ENCODE measurements at places on chromosomes 13 and 19.

- DNase-seq: no peak
These were observed 130.1 kb downstream of the ZDHHC20 start for GRCh38 chr13:21328836-21329477.

GRCh38 chr19:44447916-44448674 lies at the start of gene ZNF229:
Gene ZNF229, minus strand, starts transcription at chr19:44448472. Its CDS starts 5,625 bp downstream, at chr19:44442847.
- peak; percentile 32 for DNase-seq

DNA sequence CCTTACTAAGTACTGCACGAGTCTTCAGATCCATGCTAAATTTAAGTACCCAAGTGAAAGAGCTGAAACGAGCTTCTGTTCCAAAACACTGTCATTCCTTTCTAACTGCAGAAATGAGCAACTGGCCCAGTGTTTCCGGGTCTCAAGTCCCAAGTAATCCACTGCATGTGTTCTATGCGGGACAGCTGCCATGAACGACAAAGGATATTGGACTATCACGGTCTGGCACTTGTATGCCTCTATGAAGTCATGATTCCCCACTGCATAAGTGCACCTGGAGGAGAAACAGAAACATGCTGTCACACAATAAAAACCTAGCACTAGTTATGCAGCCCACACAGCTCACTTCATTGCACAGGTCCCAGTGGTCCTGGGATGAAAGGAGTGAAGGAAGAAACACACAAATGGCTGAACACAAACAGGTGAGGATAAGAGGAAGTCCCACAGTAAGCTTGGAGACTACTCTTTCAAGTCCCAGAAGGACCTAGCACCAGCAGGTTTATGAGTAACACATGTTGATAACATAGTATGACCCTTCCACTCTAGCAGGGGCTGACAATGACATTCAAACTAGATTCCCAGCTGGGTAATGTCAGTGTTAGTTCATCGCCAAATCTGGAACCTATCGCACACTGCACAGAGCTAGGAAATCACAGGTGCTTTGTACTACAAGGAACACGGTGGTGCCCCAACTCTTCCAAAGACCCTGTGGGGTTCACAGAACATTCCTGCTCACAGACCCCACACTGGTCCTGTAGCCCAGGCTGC lies 11.3 kb downstream of the PCID2 start:
- DNase-seq: no peak

DNA sequence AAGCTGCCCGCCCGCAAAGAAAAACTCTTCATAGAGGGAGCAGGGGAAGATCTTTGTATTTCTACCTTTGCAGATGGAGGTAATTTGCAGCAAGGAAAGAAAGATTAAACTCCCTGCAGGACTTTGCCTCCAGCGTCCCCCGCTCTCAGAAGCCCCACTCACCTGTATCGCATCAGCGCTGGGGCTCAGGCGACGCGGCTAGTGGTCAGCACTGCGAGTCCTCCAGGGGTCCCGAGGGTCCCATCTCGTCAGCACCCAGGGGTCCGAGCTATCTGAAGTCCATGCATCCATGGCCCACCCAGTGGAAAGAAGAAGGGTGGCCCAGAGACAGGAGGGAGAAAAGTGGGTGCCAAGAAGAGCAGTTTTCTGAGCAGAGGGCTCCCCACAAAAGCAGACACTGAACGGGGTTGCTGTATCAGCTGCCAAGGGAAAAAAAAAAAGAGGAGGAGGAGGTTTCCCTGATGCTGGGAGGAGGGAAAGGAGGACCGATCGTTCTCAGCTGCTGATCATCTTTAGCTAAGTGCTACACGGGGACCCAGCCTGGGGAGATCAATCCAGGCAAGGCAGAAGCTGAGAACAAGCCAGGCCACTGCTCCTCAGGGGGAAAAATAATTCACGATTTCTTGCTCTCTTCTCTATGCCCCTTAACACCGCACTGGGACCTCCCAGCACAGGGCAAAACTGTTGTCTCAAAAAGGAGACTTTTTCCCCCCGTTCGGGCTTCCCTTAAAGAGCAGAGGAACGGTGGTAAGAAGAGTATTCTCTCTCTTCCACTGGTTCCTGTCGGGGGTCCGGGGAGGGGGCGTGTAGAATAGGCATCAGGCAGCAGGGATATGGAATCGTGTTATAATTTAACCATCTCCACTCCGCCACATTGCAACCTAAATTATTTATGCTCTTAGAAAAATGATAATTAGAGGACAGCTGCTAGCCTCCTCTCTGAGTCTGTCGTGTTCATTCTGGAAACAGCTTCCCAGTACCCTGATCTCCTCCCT lies 117.7 kb upstream of the CACNA1A start:
- DNase-seq: no peak

- no peak for DNase-seq
These were observed 14.6 kb downstream of the LNX2 start for GRCh38 chr13:27605610-27606200.

DNA sequence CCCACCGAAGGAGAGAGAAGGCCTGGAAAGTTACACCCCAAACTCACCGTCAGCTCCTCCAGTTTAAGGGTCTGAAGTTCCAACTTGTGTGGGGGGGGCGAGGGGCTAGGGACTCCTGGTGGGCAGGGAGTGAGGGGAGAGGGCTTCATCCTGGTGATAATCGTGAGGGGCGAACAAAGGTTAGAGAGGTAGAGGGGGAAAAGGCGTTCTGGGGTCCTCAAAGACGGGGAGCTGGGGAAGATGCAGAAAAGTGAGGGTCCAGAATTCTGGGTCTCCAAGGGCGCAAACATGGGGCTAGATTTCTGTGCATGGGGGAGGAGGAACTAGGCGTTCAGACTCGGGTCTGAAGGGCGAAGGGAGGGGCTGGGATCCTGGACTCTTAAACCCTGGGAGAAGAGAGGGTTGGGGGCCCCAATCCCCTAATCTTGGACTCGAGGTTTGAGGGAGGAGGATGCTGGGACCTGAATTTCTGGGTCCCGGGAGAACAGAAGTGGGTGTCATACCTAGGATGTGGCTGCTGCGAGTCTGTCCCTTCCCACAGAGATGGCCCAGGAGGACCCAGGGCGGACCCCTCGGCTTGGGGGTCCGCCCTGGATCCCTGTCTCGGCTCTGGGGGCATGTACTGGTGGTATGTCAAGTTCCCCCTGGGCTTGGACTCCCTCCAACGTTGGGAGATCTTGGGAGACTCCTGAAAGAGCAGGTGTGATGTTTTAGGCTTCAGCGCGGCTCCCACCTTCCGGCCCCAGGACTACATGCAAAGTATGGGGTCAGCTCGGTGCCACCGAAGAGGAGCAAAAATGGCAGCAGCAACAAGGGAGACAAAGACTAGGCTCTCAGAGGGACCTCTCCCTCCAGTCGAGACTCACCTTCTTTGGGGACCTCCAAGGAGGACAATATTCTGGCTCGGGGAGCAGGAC lies 4.5 kb downstream of the MAMSTR start:
- DNase-seq: no peak

- no peak for DNase-seq
These were observed 150.2 kb downstream of the NDFIP2 start for GRCh38 chr13:79631051-79631659.

DNA sequence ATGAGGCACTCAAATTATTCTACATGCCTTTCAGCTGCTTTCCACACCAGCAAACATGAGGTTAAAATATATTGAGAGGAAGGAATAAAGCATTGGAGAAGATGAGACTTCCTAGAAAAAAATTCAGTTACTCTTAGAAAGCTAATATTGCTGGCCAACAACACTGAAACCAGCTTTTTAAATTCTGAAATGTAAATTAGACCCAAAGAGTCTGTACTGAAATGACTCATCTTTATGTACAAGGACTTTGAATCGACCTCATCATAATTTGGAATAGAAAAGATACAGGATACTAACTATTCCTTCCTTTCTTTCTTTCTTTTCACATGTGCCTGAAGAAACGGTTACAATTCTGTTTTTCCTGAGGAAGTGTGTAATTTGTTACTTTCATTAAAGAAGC lies 6.5 kb upstream of the HSPH1 start:
- DNase-seq: no peak

- DNase-seq: no peak
These were observed 40.6 kb upstream of the EEF1AKMT1 start for GRCh38 chr13:20814224-20814910.

GRCh38 chr19:29812080-29812880 lies 489 bp downstream of the CCNE1 start:
- no peak for DNase-seq

- DNase-seq: no peak
These were observed 3.1 kb upstream of the OLFM2 start for GRCh38 chr19:9939301-9939913.

DNA sequence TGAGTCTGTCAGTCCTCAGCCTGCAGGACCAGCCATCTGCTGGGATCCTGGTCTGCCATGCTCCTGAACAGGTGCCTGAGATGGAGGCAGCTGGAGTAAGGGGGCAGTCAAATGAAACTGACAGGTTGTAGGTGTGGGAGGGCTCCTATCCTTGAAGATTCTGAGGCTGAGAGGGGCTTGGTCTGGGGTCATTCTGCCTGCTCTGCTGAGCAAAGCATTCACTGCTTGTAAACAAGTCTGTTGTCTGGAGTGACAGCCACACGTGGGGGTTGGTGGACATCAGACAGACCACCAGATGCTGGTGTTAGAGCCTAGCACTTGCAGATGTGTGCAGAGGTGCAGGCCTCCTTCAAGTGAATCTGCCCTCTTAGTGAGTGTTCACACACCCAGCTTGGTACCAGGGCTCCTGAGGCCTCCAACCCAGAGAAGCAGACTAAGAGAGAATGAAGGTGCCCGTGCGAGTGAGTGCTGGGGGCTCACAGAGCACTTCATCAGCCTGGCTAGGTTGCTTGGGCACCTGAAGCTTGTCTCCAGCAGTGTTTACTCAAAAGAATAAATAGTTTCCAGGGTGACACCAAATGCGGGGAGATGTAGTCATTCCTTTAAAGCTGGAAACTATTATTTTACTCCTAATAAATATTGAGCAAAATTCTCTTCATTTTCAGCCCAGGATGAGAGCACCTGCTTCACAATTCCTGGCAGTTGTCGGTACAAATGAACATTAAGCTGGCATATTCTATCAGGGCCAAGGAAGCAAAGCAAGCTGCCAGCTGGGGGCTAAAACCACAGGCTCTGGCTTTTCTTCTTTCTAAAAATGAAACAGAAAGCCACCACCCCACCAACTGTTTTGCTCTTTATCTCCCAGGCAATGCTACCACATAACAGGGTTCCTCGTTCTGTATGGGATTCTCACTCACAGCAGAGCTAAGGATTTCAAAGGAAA lies 82.3 kb downstream of the RNASEH2B start:
- no peak for DNase-seq

- no peak for DNase-seq
These were observed at the start of gene CBARP for GRCh38 chr19:1237754-1238368. Gene CBARP, minus strand, starts transcription at chr19:1238005. Its CDS starts 1,905 bp downstream, at chr19:1236100.

DNA sequence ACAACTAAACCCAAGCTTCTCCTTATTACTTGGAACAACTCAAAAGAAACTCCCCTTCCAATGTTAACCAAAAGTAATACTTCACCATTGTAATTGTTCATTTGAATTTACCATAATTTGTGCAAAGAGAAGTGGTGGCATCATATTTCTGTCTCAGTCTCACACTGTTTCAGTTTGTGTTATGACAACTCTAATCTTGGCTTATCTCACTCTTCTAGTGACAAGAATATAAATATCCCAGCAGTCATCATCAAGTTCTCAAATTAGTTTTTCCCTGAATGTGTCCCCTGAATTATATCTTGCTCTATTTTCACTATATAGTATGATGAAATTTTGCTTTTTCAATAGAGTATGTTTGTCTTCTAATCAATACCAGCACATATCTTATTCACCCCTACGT lies 681.4 kb upstream of the PRR20A start:
- DNase-seq: no peak

DNA sequence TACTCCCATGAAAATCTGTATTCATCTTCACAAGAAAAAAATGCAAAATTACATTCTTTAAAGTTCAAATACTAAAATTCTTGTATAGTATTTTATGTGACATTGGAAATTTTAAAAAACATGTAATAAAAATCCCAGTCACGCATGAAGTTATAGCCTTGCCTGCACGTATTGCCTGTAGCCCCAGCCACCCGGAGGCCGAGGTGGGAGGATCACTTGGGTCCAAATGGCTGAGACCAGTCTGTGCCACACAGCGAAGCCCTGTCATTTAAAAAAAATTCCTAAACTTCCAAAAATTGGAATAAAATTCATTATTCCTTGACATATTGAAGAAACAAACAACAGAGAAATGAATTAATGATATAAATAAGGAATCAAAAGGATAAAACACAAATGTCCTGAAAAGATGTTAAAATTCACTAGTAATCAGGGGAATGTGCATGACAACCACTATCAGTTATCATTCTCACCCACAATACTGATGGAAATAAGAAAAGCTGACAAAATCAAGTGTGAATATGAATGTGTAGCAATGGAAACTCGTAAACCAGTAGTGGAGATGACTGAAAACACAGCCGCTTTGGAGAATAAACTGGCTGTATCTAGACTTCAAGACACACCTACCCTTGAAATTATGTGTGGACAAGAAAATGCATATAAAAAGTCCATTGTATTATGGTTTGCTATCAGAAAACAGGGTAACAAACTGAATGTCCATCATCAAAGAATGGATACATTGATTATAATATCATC lies 7.5 kb downstream of the CARD8 start:
- no peak for DNase-seq

GRCh38 chr13:75725736-75726135 lies 89.6 kb downstream of the LMO7 start:
- DNase-seq: no peak

DNA sequence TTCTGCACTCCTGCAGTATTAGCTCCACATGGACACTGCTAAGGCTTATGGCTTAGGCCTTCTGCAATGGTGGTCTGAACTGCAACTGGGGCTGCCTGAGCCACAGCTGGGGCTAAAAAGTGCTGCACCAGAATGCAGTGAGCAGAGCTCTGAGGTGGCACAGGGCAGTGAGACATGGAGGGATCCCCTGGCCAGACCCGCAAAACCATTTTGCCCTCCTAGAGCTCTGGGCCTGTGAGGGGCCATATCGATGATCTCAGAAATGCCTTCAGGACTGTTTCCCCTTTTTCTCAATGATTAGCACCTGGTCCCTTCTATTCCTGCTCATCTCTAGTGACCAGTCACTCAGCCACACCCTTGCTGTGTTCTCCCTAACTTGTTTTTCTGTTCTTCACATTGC lies 397.7 kb downstream of the UQCRFS1 start:
- no peak for DNase-seq

DNA sequence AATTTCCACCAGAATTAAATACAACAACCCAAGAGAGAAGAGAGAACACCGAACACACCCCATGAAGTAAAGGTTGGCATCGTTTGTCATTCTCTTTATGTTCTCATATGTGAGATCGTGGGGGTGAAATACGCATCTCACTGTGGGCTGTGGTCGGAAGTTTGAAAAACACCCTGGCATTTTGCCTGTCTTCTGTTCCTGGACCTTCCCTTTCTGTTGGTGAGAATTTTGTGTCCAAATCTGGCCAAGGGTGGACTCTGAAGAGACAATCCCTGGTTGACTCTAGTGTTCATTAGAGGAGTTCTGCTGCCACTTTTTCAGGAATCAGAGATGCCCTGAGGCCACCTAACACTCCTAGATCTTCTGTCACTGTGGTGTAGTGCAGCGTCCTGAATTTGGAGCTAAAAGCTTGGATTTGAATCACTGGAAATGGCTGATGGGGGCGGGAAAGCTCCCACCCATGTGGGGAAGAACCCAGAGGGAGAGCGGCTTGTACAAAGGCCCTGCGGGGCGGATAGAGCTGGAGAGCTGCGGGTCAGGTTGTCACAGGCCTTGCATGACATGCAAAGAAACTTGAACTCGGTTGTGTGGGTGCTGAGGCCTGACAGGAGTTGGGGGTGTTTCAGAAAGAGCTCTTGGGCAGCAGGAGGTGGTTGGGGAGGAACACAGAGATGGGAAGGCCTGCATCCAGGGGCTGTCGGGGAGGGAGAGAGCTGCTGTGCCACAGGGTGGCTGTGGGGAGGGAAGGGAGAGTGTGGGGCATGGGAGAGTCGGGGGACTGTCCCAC lies 11.1 kb upstream of the SPATA13 start:
- no peak for DNase-seq

- no peak for DNase-seq
These were observed 3.0 kb downstream of the CBY2 start for GRCh38 chr13:45704854-45705695.
